Fibroblast of skin of left quadriceps (primary cell): ENCODE measurements at places on chromosomes 6 and 20.

DNA sequence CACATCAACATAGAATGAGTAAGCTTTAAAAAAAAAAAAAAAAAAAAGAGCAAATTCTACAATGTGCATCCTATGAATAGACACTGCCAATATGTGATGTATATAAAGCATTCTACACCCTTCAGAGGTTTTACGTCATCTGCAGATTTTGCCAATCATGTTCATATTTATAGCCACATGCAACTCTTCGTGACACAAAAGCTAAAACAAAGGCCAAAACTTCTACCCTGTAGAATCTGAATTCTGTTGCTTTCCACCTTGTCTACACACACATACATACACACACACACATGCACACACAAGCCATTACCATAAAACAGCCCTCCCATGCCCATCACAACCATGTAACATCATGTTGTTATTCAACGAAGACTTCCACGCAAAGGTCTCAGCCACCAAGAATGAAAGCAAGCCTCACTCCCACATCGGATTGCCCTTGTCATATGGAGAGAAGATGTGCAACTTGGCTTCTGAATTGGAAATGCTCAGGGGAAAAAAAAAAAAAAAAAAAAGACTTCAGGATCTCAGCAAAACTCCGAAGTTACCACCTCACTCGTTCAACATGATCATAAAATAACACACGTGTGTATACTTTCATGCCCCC is 479.4 kb upstream of the JARID2 start:
- no peak for DNase-seq

DNA sequence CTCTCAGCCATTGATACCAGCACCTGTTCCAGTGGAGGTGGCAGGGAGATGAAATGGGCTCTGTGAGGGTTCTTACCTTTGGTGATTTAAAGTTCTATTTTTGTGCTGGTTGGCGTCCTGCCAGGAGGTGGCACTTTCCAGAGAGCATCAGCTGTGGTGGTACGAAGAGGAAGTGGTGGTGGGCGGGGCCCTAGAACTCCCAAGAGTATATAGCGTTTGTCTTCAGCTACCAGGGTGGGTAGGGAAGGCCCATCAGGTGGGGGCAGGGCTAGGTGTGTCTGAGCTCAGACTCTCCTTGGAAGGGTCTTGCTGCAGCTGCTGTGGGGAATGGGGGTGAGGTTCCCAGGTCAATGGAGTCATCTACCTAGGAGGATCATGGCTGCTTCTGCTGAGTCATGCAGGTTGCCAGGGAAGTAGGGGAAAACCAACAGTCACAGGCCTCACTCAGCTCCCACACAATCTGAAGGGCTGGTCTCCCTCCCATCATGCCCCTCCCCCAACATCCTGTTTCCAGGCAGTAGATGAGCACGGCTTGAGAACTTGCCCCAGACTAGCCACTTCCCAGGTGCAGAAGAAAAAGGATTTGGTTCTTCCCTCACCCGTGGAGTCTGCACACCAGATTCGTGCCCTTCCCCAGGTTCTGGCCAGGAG is 46.6 kb downstream of the MOXD1 start:
- no peak for DNase-seq

- no peak for DNase-seq
These were observed 4.9 kb downstream of the TRIB3 start for GRCh38 chr20:385448-385847.

DNA sequence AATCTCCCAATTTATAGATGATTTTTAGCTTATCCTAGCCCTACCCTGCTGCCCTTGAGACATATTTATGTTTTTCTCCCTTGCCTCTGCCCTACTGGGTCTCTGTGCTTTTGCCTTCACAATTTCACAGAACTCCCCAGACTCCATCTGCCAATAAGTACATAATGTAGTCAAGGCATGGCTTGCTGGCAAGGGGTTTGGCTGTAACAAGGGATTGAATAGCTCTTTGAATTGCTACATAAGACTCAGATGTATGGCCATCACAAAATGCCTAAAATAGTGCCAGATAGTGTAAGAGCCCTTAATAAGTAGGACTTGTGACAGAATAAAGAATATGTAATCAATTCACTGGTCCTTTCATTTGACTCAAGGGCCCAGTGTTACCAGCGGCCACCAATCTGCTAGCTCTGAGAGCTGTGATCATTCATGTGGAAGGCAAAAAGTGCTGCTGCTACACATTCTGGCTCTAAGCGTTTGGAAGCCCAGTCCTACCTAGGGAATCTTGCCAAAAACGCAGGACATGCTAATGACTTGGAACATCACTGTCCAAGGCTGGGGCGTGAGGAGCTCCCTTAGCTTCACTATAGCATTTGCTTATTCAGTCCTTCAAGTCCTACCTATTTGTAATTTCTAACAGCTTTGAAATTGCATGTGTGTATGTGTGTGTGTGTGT is 20.5 kb downstream of the CLVS2 start:
- no peak for DNase-seq

DNA sequence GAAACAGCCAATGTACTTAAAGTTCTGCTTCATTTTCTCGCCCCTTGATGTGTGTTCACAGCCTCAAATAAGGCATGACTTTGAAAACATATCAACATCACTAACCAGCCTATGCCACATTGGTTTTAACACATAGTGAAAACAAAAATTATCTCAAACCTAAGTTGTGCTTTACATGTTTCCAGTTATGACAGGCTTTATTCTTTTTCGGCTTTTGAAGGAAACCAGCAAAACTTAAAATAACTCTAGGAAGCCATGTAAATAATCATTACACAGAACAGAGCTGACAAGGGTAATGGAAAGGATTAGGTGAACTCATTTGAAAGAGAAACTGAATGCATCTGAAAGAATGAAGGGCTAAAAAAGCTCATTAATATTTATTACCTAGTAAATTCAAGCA is 42.1 kb downstream of the BMP5 start:
- DNase-seq: no peak
